ENCODE measurements at places on chromosomes 6 and 20.

GRCh38 chr20:3732327-3733118, at the start of gene HSPA12B:
Gene HSPA12B, plus strand, starts transcription at chr20:3732685. Its CDS starts 5,990 bp downstream, at chr20:3738675.
- DNase-seq, result no peak

DNA sequence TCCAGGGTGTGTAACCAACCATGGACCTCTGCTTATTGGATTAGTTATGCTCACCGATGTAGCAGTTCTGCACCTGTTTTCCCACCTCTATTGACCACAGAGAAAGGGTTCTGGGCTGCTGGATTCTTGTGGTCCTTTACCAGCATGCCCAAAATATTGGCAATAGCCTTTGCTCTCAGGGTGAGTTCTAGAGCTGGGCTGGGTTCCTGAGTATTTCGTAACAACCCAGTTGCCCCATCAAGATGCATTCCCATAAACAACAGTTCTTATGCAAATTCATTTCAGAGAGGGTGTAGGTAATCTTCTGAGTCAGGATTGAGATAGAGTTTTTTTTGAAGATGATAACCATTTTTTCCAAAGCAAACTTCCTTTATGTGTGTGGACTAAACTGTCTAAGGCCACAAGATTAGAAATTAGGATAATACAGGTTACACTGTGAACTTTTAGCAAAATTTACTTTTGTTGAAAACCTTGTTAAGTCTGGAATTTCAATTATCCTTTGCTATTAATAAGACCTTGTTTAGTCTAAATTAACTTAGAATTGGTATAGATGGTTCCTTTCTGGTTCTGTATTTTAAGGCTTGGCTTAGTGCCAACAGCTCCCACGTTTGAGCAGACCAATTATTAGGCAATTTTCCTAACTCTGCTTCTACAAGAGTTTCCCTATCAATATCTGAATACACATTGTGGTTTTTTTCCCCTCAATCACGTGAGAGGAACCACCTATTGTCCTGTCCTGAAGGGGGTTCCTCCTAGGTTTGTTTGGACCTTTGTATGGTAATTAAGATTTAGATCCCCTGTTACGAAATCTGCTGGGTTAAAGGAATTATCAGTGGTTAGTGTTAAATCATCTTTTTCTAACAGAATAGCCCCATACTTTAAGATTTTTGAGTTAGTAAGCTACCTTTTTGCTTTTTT, 46.1 kb downstream of the TBX18 start:
- DNase-seq, result no peak

GRCh38 chr6:111838749-111839484, 34.3 kb downstream of the FYN start:
- no peak for DNase-seq

GRCh38 chr6:161584621-161585340, 310.9 kb upstream of the AGPAT4 start:
- DNase-seq, result no peak

DNA sequence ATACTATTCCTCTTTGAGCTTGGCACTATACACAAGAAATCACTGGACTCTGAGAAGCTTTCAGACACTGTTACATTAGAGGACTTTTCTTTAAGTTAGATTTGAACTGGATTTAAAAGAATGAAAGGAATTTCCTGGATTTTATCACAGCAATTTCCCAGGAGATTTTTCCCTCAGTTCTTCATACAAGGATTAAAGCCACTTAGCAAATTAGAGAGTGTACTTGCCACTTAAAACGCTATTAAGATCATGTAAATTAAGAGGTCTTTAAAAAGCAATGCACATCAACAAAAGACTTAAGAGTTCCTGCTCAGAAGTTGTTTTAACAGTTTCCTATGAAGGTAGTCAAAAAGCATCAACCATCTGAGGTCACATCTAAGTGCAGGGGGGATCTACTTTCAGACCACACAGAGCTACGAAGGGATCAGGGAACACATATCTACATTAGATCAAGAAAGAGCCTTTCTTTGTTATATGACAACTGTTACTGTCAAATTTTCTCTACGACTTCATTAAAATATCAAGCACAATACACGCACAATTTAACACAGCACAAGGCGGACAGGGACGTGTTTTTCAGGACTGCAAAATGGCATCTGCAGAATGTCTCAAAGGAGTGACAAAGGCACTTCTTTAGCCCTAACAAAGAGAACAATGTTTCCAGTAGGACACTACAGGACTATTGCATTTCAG, 65.8 kb downstream of the EPB41L2 start:
- DNase-seq, result no peak

Measured in germinal center (tissue), 1 donor.